ENCODE measurements at places on chromosomes 3 and 15.

DNA sequence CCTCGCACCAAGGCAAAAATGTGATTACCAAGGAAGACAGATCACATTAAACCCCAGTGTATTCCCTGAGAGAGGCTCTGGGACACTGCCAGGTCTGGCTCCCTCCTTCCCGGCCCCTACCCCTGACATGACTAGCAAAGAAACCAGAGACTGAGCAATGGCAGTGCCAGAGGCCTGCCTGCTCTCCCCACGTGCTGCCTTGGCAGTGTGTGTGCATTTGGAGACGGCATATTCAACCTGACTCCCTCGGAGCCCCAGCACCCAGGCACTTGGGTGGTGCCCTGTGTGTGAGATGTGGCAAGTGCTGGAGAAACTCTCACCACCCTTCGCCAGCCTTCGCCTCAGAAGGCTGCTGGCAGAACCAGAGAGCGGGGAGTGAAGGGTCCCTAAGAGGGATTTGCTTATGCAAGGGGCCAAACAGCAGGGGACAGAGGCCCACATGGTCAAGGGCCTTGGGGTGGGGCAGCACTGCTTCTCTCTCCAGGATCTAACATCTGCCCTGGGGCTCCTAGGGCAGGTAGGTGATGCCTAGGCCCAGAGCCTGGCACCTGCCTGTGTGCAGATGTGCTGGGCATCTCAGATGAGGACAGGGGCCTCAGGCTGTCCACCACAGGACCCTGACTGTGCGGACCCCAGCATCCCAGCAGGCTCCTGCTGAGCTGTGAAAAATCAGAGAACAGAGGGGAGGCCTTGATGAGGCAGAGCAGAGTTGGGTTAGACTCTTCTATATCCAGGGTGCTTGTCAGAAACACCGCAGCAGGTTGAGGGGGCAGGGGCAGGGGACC, 23.6 kb upstream of the PLXNA1 start:
- DNase-seq: no peak

GRCh38 chr3:197713477-197713822, 23.3 kb downstream of the RUBCN start:
- no peak for DNase-seq

DNA sequence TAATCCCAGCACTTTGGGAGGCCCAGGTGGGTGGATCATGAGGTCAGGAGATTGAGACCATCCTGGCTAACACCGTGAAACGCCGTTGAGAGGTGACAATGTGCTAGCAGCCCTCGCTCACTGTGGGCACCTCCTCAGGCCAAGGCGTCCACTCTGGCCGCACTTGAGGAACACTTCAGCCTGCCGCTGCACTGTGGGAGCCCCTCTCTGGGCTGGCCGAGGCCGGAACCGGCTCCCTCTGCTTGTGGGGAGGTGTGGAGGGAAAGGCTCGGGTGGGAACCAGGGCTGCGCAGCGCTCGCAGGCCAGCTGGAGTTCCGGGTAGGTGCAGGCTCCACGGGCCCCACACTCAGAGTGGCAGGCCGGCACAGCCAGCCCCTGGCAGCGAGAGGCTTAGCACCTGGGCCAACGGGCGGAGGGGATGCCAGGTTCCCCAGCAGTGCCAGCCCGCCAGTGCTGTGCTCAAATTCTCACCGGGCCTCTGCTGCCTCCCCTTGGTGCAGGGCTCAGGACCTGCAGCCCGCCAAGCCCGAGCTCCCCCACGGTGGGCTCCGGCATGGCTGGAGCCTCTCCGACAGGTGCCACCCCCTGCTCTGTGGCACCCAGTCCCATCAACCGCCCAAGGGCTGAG, 253.6 kb downstream of the CNTN4 start:
- DNase-seq: no peak

- peak; percentile 26 for DNase-seq
Observed at GRCh38 chr3:43223670-43224364, 62.5 kb upstream of the SNRK start.

GRCh38 chr3:169460035-169460434, 203.5 kb downstream of the MECOM start:
- DNase-seq: no peak

- no peak for DNase-seq
Observed at GRCh38 chr15:81296673-81297072, 27.3 kb downstream of the STARD5 start.

DNA sequence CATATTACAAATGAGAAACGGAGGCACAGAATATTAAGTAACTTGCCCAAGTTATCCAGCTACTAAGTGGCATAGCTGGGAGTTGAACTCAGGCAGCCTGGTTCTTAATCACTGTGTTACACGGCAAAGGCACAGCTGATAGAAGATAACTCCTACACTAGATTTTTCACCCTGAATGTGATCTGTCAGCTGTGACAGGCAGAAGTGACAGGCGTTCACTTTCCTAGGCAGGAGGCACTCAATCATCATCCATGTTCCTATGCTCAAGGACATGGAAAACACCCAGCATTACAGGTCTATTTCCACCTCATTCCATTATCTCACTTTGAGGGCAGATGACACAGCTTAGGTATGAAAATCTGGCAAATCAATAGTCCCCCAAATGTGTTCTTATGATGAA, 35.6 kb downstream of the TBC1D2B start:
- no peak for DNase-seq

DNA sequence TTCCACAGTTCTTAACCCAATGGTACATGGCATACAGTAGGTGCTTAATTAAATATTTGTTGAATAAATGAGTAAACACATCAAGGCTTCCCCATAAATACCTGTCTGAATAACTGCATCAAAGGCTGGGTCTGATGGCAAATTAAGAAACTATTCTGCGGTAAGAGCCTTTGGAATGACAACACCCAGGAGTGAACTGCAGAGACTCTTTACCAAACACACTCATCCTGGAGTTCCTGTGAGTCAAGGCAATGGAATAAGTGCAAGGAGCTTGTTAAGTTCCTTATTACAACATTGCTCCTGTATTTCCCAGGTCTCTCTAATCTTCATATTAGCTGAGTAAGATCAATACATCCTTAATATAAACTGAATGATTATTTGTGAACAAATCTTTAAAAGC, 119.9 kb upstream of the STT3B start:
- DNase-seq: no peak

DNA sequence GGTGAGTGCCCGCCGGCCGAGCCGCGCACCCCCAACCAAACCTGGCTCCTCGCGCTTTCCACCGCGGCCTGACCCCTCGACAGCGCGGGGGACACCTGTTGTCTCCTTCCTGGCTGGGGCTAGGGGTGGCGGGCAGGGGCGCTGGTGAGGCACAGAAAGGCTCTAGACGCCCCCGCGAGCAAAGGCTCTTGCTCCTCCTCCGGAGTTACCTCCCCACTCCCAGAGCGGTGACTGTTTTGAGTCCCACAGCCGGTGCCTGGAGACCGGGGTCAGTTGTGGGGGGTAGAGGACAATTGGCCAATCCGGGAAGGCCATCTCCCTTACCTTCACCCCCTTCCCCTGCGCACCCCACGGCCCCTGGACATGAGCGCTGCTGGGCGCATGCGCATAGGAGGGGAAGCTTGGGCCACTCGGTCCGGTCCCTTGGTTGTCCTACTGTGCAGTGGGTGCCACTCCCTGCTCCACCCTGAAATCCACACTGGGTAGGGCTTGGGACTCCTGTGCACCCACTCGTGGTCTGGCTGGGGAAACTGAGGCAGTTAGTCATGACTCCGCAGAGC, 554 bp downstream of the CHST13 start:
- no peak for DNase-seq

DNA sequence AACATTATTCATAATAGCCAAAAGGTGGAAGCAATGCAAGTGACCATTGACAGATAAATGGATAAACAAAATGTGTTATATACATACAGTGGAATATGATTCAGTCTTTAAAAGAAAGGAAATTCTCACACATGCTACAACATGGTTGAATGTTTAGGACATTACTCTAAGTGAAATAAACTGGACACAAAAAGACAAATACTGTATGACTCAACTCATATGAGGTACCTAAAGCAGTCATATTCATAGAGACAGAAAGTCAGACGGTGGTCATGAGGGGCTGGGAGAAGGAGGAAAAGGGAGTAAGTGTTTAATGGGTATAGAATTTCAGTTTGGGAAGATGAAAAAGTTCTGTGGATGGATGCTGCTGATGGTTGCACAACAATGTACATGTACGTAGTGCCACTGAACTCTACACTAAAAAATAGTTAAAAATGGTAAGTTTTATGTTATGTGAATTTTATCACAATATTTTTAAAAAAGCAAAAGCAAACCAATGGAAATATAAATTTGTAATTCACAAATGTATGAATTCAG, 5.3 kb downstream of the TXNRD3 start:
- no peak for DNase-seq

GRCh38 chr3:187131981-187132380, 7.3 kb downstream of the RPL39L start:
- no peak for DNase-seq

- DNase-seq: no peak
Observed at GRCh38 chr3:152513301-152513960, 244.7 kb downstream of the MBNL1 start.

DNA sequence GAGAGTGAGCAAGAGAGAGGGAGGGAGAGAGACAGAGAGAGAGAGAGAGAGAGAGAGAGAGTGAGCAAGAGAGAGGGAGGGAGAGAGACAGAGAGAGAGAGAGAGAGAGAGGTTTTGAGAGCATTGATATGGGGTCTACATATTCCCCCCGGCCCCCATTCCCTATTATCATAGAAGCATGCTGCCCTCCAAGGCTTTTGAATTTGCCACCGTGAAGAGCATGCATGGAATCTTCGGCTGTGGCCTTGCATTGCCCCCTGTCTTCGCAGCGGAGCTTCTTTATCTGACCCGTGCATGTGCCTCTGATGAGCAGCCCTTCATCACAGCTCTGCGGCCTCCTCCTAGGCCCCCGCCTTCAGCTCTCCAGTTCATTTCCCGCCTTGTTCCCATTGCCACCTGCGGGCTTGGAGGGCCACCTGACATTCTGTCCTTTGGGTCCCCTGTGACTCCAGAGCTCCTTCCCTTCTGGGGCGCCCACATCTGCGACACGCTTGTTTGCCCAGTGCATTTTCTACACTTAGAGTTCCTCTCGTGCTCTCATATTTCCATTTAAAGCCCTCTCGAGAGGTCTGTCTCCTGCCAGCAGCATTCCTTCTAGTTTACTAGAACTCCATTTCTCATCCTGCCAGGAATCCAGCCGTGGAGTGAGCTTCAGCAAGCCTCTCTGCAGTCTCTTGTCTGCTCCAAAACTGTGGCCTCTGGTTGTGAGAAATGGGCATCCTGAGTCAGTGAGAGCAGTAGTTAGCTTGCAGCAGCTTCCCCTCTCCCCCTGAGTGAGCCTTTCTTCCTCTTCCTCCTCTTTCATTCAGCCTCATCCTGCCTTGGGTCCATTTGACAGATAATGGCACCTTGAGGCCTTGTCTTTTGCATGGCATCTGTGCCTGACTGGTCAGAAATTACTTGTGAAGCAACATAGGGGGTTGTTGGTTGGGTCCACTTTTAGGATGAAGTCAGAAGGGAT, 25.3 kb downstream of the LPP start:
- peak; percentile 76 for DNase-seq

GRCh38 chr3:167274141-167274874, 105.8 kb downstream of the ZBBX start:
- DNase-seq: no peak

DNA sequence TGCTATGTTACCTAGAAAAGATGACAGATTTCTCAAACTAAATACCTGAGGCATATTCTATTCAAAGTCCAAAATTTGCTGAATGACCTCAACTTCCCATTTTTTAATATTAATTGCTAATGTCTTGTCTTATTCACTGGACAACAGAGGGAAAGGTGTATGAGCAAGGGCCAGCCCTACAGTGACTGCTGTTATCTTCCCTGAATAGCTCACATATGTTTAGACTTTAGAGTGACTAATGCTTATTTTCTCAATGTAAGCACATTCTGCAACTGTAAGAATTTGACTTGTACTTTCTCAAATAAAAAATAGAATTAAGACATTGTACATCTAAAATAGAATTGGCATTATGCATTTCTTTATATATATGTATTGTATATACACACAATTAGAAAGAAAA, 26.5 kb upstream of the AADACL2 start:
- no peak for DNase-seq

DNA sequence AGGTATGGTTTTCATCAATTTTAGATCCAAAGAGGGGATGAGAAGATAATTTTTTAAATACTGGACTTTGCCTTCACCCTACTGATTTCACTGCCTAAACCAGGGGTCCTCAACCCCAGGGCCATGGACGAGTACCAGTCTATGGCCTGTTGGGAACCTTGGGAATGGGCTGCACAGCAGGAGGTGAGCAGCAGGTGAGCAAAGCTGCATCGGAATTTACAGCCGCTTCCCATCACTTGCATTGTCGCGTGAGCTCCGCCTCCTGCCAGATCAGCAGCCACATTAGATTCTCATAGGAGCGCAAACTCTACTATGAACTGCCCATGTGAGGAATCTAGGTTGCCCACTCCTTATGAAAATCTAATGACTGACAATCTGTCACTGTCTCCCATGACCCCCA, 76.3 kb upstream of the TTBK2 start:
- DNase-seq: no peak

DNA sequence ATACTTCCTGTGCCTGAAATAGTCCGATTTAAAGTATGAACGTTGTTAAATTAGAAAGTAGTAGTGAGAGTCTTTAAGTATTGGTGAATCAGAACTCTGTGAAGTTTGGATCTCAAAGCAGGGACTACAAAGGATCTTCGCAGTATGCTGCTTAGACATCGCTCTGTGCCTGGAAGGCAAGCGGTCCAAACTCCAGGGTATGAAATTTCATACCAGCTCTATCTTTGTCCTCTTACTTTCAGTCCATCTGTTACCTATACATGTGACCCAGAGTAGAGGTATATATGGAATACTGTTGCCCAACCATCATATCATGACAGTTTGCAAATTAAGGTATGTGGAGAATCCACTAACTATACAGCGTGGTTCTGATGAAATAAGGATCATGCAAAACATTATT, 34.5 kb downstream of the VPS8 start:
- no peak for DNase-seq

DNA sequence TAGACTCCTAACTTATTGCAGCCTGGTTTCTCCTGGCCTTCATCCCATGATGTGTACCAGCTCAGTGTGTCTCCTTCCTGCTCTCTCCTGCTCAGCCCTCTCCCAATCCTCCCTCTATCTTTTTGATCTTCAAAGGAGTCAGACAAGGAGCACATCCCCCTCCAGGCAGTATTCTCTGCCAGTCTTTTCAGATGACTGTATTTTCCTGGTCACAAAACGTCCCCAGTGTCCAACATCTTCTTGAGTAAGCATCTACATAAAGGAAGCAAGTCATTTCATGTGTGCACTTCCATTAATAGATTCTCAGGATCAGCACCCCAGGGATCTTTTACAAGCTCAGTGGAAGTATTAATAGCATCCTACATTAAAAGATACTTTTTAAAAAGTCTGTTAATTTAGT, 148.9 kb upstream of the THBS1 start:
- no peak for DNase-seq

Data from astrocyte of the spinal cord (primary cell).